Epithelial cell of proximal tubule (primary cell): ENCODE measurements at places on chromosomes 5 and 9. TPM values are rescaled to one million over a fixed set of nuclear protein-coding genes. Genes with fewer than 3 reads are reported as not detected.

GRCh38 chr9:107147134-107147533 is 135.9 kb upstream of the RAD23B start:
- DNase-seq: no peak

DNA sequence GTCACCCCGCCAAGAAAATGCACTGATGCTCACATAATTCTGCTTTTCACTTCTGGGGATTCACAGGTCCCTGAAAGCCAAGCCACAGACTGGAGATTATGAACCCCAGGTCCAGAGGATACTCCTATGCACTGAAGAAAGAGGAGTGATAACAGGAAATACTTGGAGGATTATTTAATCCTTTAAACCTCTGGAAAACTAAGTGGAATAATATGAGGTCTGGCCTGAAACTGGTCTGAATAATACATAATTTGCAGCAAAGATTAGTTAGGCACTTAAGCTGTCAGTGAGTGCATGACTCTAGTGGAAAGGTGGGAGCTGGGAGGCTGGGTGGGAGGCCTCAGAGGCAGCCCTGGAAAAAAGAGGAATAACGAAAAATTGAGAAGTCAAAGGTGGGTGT is 45.7 kb downstream of the MARCHF3 start:
- no peak for DNase-seq

GRCh38 chr5:73624888-73625287 is 1.1 kb upstream of the ARHGEF28 start:
- DNase-seq: no peak

DNA sequence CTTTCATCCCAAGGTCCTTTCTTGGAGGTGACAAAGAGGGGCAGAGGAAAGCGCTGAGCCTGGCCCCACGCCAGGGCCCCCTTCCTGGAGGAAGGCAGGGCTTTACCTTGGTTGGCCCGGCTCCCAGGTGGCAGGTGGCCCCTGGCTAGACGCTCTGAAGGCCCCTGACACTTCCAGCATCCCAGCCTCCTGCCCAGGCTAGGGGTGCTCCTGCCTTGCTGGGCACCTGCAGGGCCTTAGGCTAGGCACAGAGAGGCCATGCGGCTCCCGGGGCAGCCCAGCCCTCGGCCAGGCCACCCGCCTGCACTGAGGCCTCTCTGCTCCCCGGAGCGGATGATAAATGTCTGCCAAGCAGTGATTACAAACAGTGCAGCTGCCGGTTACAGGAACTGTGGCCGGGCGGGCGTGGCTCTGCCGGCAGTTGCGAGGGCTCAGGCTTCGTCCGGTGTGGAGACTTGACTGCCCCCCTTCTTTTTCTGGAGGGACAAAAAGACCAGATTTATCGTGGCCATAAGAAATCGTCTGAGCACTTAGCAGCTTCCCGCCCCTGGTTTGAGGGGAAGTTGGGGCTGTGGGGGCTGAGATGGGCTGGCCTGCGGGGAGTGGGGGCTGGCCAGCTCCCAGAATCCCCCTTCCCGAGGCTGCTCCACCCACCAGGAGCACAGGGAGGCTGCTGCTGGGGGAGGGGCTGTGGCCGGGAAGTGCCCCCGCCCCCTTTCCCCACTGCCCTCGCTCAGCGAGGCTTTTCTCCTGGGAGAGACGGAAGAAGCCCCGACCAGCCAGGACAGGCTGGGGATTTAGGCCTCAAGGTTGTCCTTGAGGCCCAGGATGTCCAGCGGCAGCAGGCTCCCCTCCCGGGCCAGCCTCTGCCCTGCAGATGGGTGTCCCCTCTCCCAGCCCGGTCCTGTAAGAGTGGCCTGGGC is 31.6 kb upstream of the UBAC1 start:
- no peak for DNase-seq

DNA sequence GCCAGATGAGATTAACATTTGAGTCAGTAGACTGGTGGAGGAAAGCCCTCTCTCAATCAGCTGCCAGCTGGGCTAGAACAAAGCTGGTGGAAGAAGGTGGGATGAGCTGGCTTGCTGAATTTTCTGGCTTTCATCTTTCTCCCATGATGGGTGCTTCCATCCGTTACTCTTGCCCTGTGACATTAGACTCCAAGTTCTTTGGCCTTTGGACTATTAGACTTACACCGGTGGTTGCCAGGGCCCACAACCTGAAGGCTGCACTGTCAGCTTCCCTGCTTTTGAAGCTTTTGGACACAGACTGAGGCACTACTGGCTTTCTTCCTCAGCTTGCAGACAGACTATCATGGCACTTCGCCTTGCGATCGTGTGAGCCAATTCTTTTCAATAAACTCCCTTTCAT is 642.7 kb downstream of the TAF11L14 start:
- no peak for DNase-seq

GRCh38 chr5:168292786-168293696 is 1.6 kb downstream of the WWC1 start:
- no peak for DNase-seq

GRCh38 chr5:39461007-39461682 is 36.4 kb upstream of the DAB2 start:
- DNase-seq: no peak

- DNase-seq: no peak
Measured at GRCh38 chr5:181242031-181242451, 1.7 kb downstream of the RACK1 start.

The MAN2A1 gene
- 34.7 and 51.2 TPM in 2 replicates for total RNA-seq

DNA sequence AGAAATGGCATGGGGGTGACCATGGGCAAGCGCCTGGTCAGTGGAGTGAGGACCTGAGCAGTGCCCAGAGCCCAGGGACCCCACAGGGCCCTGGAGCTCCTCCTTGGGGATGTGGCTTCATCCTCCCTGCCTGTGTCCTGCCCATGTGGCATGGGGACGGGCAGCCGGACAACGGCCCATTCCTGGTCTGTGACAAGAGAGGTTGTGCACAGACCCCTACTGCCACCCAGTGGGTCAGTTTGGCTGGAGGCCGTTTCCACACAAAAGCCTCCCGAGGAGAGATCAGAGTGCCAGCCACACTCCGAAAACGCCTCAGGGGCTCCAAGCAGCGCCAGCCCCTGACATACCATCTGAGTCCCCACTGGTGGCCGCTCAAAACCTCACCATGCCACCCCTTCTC is 19.8 kb downstream of the SLC6A18 start:
- DNase-seq: no peak

The PROP1 gene
- not detected in 2 replicates for total RNA-seq

The TEK gene
- not detected in 2 replicates for total RNA-seq
